ENCODE measurements at places on chromosomes 3 and 15.

DNA sequence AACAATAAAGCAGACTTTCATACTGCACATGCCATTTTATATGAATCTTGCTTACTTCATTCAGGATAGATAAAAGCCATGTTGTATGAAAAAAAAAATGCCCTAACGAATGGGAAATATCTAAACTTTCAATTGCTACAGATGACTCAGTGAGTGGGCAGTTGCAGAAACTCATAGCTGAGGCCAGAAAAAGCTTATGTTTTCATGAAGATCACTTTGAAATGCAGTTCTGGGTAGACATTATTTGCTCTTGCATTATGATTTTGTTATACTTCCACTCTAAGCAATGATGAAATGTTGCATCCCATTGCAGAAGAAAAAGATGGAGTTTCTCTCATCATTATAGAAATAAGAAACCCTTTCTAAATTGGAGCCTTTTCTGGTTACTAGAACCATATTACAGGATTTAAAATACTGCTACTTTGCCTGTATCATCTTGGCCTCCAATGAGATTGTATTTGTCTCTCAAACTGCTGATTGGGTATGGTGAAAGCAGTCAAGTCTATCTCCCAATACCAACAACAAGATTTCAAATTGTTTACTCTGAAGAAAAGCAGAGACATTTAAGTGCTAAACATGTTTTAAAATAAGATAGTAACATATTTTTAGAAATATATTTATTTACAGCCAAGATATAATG lies 17.0 kb downstream of the PEAK1 start:
- no peak for DNase-seq

- DNase-seq, result no peak
Measured at GRCh38 chr3:48215876-48216275, 7.4 kb upstream of the CAMP start.

GRCh38 chr3:135231737-135232136 lies 436.7 kb downstream of the EPHB1 start:
- DNase-seq, result no peak

- no peak for DNase-seq
Measured at GRCh38 chr3:114035896-114036295, 20.4 kb downstream of the CCDC191 start.

DNA sequence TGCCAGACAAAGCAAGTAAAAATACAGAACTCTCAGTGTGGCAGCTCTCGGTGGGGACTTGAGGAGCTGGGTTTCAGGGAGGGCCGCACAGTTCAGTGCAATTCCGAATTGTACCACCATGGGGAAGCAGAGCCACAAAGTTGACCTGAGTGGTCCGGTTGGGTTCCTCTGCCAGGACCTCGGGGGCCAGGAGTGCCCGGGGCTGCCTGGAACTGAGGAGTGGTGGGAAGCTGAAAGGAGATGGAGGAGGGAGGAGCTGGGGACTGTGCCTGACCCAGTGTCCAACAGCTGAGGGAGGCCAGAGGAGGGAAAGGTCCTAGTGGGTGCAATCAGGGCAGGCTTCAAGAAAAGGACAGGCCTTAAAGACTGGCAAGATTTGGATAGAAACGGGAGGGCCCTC lies 32.2 kb upstream of the TRH start:
- no peak for DNase-seq

- no peak for DNase-seq
Measured at GRCh38 chr3:153426344-153426743, 264.3 kb downstream of the RAP2B start.

DNA sequence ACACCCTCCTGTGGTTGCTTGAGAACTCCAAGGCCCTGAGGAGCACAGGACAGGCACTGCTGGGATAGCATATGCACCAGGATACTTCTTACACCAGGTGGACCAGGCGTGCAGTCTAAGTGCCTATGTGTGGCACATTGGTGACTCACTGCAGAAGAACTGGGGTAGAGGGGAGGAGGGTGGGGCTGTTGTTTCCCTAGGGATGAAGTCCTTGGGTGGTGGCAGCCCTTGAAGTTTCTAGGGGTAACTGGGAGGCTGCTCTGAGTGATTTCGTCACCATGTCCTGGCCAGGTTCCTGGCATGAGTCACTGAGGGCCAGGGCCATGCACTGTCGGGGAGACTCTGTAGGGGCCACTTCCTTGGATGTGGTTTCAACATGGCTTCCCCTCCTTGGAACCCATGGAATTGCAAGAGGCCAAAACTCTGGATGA lies 15.9 kb downstream of the MYZAP start:
- DNase-seq, result no peak

DNA sequence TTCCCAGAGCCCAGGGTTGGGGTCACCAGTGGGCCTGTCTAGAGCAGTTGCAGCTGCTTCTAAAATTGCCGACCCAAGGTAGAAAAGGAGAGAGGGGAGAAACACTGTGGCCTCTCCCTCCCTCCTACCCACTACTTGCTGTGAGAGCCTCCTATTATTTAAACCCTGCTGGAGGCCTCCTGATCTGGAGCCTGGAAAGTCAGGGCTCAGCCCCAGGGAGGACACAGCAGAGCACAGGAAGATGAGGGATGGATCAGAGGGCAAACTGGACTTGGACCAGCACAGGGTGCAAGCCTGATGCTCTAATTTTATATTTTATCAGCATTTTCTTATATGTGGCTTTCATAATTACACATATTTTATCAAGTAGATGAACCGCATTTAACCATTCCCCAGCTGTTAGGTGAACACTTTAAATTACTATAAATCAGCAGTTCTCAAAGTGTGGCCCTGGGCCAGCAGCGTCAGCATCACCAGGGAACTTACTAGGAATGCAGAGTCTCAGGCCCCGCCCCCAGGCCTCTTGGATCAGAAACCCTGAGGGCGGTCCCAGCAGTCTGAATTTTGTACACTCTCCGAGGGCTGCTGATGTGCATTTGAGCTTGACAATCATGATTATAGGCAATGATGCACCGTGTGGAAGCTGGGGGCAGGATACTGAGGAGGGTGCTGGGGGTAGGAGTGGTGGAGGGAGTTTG lies 26.7 kb downstream of the SMAD3 start:
- no peak for DNase-seq

DNA sequence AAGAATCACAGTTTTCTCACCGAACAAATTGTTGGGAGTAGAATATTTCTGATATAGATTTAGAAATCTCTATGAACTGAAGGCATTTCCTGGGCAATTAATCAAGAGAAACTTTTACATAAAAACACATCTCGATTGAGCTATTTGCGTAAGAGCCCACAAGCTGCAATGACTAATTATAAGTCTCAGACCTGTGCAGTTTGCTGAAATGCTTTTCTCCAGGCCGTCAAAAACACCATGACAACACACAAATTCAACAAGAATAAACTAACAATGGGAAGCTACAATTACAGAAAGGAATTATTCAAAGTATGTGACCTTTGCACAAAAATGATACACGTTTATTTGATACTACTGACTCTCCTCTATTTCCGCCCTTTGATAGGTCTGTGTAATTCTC lies 481.2 kb upstream of the WNT5A start:
- DNase-seq, result no peak

GRCh38 chr3:5226783-5227182 lies 39.3 kb downstream of the EDEM1 start:
- DNase-seq, result no peak

DNA sequence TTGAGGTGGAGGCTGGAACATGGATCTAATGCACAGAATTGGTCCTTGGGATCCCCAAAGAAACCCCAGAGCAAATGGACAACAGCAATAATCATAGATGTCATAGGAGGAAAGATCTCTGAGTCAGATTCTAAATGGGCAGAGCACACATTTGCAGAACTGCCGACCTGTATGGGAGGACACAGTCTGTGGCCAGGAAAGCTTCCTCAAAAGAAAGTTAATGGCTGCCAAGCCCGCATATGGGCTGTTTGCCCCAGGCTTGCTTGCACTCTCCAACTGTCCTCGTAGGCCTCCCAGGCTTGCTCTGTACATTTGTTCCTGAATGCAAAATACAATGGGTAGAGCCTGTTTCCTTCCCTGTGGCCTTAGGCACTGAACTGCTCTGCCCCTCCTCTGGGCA lies 102.0 kb upstream of the PLXNA1 start:
- no peak for DNase-seq

DNA sequence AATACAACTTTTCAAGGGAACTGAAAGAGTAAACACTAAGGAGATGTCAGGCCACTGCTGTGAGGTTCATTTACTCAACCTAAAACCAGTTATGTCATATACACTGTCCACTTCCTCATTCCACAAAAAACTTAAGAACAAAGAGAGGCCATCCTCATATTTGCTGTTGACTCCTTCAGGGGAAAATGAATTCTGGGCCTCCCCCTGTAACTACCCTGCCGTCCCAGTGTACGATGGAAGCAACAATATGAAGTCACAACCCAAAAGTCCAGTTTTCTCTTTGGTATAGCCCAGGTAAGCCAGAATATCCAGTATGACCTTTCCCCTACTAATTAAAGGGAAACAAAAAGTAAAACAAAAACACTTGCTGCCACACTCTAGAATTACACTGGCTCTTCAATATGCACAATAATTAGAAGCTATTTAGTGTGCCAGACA lies 16.2 kb downstream of the CEP152 start:
- DNase-seq, result no peak

DNA sequence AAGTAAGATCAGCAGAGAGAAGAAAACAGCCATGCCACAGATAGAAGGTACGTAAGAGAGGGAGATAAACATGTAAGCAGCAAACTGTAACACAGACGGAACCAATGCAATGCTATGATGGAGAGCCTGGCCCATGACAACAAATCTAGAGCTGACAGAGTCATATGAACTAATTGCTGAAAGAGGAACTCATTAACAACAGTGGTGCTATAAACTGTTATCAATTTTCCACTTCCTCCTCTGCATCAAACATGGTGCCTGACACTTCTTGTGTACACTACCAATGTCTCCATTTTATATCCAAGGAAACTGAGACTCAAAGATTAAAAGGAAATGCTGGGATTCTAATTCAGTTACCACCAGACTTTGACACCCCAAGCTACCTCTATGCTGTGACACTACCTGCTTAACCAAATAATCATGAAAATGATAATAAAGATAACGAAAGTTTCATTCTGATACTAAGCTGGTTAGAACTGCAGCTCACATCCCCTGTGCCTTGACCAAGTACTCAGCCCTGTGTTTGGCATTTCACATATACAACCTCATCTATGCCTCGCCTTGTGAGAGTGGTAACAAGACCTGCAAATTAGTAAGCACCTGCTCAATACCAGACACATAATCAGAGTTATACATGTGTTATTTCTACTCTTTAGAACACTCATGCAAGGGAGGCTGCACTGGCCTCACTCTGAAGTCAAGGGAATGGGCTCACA lies 79.3 kb downstream of the ANO10 start:
- no peak for DNase-seq

GRCh38 chr15:36996538-36997181 lies 103.7 kb downstream of the MEIS2 start:
- no peak for DNase-seq

DNA sequence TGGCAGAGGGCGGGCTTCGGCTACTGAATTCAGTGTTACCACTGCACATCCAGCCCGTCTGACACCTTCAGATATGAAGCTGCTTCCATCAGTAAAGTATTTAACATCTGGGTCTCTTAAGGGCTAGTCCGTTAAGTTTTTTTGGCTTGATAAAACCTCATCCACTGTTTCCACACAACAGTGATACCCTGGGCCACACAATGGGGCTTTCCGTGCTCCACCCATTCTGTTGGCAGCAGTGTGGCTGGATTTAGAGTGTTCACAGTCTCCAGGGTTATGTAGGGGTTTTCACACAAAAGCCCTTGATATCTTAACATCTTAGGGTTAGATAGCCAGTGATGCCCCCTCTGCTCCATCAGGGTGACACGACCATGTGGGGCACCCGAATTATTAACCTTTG lies 165.0 kb downstream of the STXBP5L start:
- DNase-seq, result no peak

Measured in activated T-helper 1 cell treated with Interleukin-2 at 50 U/mL for 16 hours (primary cell).